ENCODE measurements at places on chromosomes 16 and 17. TPM values are rescaled to one million over a fixed set of nuclear protein-coding genes. Genes with fewer than 3 reads are reported as not detected.

- DNase-seq, result no peak
Observed at GRCh38 chr17:57662041-57662440, 83.1 kb downstream of the CCDC182 start.

DNA sequence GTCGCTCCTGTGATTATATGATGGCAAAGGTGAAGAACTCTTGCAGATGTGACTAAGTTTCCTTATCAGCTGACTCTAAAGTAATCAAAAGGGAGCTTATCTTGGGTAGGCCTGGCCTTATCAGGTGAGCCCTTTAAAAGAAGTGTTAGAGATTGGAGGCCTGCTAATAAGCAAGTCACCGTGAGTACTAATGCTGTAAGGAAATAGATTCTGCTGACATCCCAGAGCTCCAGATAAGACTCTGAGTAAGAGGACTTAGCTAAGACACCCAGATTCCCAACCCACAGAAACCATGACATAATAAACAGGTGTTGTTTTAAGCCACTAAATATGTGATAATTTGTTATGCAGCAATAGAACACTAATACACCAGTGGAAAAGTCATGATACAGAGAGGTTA is 99.9 kb upstream of the FAM20A start:
- no peak for DNase-seq

IGSF6 gene
- total RNA-seq, result not detected

PPP1R27 gene
- not detected for total RNA-seq

DNA sequence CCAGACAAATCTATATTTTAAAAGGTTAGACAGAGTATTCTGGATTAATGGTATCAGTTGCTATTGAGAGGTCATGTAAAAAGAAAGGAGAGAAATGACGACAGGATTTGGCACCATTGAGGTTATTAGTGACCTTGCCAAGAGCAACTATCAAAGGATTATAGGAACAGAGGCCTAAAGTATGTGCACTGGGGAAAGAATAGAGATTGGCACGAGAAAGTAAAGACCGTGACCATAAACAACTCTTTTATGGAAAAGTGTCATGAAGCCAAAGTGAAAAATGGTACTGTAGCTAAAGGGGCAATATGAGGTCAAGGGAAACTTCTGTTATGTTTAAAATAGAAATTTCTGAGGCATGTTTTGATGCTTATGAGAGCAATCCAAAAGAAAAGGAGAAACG is 115.2 kb upstream of the KIF2B start:
- DNase-seq, result no peak

RPS6KB1 gene
- 35.0 TPM for total RNA-seq

- no peak for DNase-seq
Observed at GRCh38 chr17:9684955-9685621, 39.8 kb downstream of the USP43 start.

CNTNAP1 gene
- 5.0 TPM for total RNA-seq

SLC5A11 gene
- 1.7 TPM for total RNA-seq

TMC5 gene
- 218 TPM for total RNA-seq

DNA sequence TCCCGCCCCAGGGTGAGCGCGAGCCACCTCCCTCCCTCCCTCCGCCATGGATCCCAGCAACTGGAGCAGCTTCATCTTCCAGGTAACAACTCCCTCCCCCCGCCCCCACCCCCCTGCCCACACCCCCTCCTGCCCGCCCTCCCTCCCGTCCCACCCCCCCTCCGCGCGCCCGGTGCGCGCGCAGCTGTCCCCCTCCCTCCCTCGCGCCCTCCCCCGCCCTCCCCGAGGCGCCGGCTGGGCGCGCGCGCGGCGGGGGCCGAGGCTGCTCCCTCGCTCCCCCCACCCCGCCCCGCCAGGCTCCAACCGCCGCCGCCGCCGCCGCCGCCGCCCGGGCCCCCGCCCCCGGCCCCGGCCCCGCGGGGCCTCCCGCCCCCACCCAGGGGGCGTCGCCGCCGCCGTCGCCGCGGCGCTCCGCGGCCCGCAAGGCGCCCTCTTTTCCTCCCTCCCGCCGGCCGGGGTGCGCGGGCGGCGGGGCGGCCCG is at the start of gene MAZ:
MAZ (plus strand) TSS at position 431 of the 481 bp plus-strand sequence. CDS start 173 bp downstream, outside the sequence.
- DNase-seq, result peak; percentile 74

GRCh38 chr17:56440419-56440818 is 153.1 kb upstream of the NOG start:
- no peak for DNase-seq

GRCh38 chr17:39736319-39737165 is 1.2 kb upstream of the GRB7 start:
- no peak for DNase-seq

GRCh38 chr16:84555418-84556196 is 51.1 kb upstream of the MEAK7 start:
- no peak for DNase-seq

KRTAP4-6 gene
- not detected for total RNA-seq

DNA sequence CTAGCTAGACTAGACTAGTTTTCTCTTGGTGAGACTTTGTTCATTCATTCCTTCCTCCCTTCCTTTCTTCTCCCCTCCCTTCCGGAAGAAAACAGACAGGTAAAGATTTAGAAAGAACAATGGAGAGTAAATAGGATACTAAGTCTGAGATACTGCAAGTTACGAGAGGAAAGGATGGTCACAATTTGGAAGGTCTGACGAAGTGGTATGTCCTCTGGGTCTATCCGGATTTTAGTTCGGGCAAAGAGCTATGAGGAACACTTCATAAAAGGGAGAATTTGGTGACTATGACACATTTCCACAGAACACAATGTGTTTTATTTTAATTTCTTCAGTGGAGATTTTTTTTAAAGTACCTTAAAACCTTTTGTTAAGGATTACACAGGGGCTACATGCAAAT is 107.7 kb downstream of the BRIP1 start:
- DNase-seq, result no peak

DNA sequence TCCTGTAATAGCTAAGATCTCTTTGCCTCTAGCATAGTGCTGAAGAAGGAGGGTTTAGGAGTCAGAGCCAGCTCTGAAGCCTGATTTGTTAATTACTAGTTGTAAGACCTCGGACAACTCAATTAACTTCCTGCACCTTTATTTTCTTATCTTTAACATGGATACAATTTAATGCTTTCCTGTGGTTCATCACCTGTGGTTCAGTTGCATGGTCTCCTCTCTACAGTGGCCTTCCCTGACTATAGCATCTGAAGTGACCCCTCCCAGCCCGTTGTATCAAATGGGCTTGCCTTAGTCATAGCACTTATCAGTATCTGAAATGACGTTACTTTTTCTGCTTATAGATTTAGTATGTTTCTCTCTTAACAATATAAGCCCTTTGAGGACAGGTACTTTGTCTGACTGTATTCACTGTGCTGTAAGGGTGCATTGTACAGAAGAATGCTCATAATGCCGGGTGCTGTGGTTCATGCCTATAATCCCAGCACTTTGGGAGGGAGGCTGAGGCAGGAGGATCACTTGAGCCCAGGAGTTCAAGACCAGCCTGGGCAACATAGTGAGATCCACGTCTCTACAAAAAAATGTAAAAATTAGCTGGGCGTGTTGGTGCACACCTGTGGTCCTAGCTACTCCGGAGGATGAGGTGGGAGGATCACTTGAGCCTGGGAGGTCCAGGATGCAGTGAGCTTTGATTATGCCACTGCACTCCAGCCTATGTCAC is 2.6 kb upstream of the NDE1 start:
- no peak for DNase-seq

GRCh38 chr16:27221576-27222248 is 18.4 kb downstream of the KDM8 start:
- DNase-seq, result no peak

DNA sequence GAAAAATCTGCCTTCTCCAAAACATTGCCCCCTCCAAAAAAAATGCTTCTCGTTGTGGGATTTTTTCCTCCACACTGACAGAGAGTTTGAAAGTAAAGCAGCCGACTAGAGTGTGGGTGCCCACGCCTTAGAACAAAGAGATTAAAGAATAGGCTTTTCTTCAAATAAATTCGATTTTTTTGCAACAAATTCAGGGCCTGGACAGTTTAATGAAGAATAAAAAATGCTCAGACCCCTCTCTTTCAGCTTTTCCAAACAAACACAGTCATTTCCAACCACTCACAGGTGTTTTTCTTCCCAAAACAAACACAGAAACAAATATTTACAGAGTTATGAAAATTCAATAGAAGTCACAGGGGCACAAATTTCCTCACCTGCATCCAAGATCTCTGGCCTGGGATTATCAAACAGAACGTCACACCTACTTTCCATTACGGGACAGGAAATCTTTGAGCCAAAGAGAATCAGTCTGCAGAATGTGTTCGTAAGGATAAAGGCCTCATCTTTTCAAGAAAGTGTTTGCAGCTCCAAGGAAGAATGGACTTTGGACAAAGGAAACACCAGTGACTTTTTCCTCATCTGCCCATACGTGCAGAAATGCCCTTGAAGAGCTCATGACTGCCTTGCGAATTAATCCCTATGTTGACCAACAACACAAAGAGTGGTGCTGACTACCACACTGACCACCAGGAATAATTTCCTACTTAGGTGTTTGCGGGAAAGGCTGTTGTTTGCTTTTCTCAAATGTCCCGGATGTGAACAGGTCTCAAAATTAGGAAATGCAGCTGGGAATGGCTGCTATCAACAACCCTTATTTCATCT is 31.3 kb upstream of the TOX3 start:
- DNase-seq, result no peak

DNA sequence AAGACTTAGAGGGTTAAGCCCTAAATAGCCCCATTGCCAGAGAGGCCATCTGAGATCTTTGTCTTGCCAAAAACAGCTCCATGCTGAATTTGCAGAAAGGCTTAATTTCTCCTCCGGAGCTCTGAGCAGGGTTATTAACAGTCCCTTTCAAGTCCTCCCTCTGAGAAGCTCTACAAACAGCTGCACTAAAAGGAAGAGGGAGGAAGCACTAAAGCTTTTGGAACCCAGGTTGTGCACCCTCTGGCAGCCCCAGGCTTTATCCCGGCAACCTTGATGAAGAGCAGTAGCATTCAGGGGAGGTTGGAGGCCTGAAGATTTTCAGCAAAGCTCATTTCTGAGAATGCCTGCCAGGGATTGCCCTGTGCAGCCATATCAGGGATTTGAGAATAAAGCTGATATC is 554.7 kb downstream of the RBFOX1 start:
- DNase-seq, result no peak

INCA1 gene
- total RNA-seq, result not detected

DNA sequence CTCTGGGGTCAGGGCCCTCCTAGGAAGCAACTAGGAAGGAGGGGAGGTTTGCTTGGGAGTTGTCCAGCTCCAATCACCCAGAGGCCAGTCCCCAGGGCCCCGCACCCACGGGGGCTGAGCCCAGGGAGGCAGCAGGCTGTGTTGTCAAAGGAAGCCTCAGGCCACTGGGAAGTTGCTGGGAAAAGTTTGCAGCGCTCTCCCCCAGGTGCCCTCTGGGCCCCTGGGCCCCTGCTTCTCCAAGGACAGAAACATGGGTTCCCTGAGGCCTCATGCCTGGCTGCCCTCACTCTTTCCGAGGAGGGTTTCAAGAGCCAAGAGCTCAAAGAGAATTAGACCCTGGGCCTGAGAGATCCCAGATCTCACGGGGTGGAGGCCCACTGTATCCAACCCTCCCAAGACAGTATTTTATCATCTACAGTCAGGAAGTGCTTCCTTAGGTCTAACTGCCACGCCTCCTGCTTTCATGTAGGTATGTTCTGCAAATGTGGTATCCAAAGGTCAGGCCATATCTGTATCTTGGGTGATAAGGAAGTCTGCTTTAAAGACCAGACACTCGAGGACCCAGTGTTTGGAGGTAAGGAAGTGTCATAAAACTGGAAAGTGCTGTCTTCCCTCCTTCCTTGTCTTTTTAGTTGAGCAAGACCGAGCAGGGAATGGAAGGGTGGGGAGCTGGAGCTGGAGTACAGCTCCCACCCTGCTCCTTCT is 44.2 kb upstream of the ZNF423 start:
- DNase-seq, result no peak

- no peak for DNase-seq
Observed at GRCh38 chr17:54891176-54891821, 9.4 kb upstream of the TOM1L1 start.

CDH5 gene
- total RNA-seq, result 12.5 TPM

BAIAP3 gene
- total RNA-seq, result 160 TPM

PRCD gene
- total RNA-seq, result not detected

- DNase-seq, result no peak
Observed at GRCh38 chr16:7839568-7839967, 506.9 kb downstream of the RBFOX1 start.

- DNase-seq, result no peak
Observed at GRCh38 chr16:86384263-86384649, 126.1 kb upstream of the FOXF1 start.

DNA sequence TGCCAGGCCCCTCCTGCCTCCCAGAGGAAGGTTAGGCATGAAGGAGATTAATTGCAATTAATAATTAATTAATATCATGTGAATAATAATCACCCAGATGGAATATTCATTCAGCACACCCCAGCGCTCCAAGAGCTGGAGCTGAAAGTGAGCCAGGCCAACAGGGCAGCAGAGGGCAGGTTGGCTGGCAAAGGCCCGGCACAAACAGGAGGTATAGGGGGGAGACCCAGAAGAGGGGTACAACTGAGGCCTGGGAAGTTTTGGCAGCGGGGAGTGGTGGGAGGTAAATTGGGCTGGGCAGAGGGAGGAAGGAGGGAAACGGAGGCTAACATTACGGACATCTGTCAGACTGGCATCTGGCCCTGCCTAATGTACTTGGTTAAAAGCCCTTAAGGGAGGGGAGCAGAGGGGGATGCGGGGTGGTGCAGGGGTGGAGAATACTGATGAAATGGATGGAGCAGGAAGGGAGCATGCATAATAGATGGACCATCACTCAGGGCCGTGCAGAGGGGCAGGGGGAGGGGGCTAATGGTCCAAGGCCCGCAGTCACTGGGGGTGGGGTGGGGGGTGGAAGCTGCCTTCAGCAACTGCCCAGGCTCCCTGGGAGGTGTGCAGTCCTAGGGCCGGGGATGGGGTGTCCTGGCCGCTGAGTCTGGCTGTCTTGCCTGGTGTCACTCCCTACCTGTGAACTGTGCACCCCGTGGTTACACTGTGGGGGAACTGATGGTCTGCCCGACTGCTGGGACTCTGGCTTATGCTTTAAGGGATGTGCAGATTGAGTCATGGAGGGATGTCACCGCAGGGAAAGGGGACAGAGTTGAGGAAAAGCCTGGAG is 1.9 kb downstream of the ADAM11 start:
- DNase-seq, result peak; percentile 37

GRCh38 chr16:89823087-89823823 is 5.0 kb upstream of the SPIRE2 start:
- DNase-seq, result no peak

GRCh38 chr17:27602721-27603420 is 28.1 kb upstream of the LGALS9 start:
- peak; percentile 90 for DNase-seq

- peak; percentile 50 for DNase-seq
Observed at GRCh38 chr16:62225675-62226074, 189.4 kb upstream of the CDH8 start.
